Heart right ventricle (tissue), 16 donors: ENCODE measurements at places on chromosomes 11 and 22.

DNA sequence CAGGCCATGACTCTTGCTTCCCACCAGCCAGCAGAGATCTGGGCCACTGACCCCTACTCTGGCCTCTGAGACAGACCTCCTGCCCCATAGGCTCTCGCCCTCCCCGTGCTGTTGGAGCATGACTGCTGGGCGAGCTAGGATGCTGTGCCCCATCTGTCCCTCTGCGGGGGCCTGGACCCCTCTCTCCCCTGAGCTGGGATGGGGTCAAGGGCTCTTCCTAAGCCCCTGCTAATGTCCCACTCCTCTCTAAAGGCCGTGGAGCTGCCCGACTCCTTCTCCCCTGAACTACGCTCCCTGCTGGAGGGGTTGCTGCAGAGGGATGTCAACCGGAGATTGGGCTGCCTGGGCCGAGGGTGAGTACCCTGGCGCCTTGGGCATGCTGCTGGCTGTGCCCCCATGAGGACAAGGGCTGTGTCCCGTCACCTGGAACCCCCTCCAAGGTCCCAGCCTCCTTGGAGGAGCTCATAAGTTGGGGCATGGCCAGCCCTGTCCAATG is 6.2 kb upstream of the ANKRD13D start:
- DNase-seq, result peak; percentile 10

- no peak for DNase-seq
Observed at GRCh38 chr11:65362320-65362931, 7.9 kb downstream of the TIGD3 start.

DNA sequence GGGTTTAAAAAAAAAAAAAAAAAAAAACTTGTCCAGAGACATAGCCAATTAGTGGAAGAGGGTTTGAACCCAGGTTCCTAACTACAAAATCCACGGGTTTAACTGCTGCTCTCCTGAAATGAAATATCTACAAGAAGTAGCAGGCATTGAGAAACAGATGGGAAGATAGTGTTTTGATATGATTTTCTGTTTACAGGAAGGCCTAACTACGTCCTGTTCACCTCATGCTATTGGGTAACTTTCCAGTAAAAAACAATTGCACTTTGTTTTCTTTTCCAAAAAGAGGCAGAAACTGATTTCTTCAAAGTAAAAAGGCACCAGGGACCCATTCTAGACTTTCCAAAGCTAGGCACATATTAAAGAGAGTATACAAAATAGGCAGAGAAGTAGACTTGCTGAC is 5.9 kb upstream of the C11orf91 start:
- no peak for DNase-seq

GRCh38 chr22:24148266-24149197 is 32.8 kb upstream of the SUSD2 start:
- DNase-seq, result no peak

DNA sequence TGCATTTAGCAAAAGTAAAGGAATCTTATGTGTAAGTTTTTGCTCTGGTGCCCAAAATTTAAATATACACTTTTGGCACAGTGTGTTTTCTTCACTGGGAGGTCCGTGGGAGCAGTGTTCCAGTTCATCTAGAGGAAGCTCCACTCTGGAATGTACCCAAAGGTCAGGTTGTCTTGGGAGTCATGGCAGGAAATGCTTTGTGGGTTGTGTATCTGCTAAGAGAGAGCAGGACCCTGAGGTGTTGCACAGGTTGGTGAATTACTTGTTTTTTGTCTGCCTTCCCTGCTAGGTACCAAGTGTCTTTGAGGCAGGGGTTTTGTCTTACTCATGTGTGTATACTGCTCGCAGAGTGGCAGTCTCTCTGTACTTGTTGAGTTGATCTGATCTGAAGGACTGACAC is 37.3 kb downstream of the DIXDC1 start:
- DNase-seq, result no peak

DNA sequence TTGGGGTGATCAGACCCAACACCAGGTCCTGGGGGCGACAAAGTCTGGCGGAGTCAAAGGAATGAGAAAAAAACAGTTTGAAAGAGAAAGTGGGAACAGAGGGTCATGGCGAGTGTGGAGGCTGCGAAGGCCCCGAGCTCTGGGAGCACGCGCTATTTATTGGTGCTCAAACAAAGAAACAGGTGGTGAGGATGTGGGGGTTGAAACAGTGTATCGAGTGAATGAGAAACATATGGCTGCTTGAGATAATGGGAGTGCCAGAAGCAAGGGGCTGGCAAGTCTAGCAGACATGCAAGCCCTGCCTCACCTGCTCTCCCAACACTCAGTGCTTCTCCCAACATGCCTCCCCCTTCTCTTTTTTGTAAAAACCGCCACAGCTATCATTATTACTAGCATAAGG is 7.8 kb upstream of the DUSP18 start:
- DNase-seq, result no peak

- no peak for DNase-seq
Observed at GRCh38 chr11:78878631-78879030, 304.0 kb upstream of the NARS2 start.

DNA sequence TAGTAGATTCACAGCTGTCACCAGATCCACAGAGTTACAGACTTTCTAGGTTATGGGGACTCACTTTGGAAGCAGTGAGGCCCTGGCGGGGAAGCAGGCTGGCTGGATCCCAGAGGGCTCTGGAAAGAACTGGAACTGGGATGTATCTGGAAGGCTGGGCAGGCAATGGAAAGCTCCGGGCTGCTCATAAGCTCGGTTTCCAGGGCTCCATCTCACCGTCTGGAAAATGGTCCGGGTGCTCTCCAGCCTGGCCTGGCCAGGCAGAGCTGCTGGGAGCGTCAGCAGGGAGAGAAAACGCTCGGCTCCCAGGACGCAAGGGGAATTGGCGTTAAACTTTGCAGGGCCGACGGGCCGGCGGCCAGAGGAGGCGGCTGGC is 335 bp upstream of the SEZ6L start:
- no peak for DNase-seq

GRCh38 chr11:79942646-79943045 is 501.8 kb upstream of the TENM4 start:
- no peak for DNase-seq

DNA sequence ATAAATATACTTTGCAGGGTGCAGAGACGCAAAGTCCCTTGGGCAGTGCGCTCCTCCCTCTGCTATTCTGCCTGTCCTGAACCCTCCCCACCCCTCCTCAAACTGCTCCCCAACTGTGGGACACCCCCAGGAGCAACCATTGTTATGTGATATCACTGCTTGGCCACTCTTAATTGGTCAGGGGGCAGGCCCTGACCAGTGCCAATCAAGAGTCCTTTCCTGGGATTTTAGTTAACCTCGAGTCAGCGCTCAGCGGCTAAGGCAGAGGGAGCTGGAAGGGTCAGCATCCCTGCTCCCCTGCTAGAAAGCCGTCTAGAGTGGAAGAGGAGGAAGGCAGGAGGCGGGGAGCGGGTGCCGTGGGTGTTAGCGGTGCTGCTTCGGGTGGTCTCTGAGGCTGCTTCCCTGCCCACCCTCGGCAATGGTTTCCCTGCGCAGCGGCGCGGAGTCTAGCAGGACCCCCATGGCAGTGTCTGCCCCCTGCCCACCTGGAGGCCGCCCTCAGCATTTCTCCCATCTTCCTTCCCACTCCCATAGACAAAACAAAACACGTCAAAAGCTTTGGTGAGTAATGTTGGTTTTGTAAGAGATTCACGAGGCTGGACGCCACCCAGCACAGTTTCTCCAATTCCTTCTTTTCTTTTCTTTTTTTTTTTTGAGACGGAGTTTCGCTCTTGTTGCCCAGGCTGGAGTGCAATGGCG is 38.4 kb upstream of the A4GALT start:
- DNase-seq, result no peak

- no peak for DNase-seq
Observed at GRCh38 chr11:19602891-19603290, 109.7 kb upstream of the NAV2 start.

- no peak for DNase-seq
Observed at GRCh38 chr11:77865805-77866204, 44.9 kb downstream of the AAMDC start.

DNA sequence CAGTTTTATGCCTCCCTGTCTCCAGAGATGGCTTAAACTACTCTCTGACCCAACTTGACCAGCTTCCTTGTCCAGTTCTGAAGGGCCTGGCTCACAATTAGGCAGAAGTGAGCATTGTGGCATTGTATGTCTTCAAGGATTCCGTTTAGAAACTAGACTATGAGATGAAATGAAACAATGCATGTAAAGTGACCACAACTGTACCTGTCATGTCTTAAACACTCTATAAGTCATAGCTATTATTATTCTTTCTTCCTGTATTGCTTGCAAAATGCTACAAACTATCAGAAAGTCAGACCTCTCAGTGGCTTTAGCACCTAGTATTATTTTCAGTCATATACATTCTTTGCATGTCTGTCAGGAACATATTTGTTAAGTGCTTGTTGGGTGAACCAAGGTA is 127.9 kb upstream of the MTMR2 start:
- DNase-seq, result no peak

DNA sequence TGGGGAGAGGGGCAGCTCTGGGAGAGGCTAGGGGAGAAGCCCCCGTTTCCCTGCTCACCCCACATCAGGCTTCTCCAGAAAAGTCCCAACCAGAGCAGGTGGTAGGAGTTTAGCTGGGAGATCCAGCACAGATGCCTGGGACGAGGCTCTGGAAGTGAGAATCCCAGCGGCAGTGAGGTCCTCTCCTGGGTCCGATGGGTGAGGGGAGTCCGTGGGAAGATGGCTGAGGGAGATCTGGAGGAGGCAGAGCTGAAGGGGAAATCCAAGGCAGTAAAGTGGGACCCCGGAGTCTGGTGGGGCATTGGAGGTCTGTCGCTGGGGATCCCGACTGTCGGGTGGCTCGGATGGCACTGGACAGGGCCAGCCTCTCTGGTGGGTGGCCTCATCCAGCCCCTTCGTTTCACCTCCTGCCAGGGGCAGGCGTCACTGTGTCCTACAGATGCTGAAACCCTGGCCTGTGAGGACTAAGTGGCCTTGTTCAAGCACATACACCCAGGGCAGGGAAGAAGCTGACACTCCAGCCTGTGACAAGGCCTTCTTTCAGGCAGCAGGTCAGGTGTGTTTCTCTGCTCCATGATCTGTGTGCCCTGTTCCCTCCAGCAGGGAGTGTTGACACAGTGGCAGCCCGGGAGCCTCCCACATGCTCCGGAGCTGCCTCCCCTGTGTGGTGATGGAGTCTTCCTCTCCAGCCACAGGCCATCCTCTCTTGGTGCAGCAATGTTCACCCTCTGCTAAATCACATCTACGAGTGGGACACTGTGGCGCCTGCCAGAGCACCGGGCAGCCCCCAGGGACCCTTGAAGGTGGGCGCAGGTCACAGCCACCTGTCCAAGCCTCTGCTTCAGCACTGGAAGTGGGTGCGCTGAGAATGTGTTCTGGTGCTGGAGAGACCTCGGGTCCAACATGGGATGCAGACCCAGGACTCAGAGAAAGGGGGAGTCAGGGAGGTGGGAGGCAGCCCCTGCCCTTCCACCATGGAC is 850.8 kb downstream of the BRD1 start:
- DNase-seq, result no peak

DNA sequence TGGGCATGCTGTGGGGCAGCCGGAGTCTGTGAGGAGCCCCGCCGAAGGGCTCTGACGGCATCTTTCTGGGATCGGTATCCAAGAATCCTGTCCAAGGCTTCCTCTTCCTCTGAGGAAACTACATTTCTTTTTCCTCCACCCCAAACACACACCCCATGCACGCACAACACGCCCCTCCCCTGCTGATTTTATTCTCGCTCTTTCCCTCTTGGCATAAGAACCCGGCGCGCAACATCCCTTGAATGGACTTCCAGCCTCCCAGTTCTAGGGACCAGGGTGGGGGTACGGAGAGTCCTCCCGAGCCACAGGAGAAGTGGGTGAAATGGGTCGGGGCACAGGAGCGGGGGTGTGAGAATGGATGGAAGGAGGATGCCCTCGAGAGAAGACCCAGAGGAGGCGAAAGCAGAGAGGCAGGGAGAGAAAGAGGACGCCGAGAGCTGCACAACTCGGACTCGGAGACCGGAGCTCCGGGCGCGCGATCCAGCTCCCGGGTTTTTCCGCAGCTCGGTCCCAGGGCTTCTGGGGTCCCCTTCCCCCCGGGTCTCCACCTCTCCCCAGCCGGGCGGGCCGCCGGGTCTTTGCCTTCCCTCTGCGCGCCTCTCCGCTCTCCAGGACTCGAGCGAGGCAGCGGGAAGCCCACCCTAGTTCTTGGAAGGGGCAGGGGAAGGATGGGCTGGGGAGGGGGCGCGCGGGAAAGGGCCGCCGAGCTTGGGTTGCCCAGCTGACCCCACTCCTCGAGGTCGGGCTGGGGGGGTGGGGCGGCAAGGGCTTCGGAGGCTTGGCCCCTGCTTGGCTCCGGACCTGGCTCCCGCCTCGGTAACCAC is 1.5 kb upstream of the LARGE1 start:
- peak; percentile 62 for DNase-seq

DNA sequence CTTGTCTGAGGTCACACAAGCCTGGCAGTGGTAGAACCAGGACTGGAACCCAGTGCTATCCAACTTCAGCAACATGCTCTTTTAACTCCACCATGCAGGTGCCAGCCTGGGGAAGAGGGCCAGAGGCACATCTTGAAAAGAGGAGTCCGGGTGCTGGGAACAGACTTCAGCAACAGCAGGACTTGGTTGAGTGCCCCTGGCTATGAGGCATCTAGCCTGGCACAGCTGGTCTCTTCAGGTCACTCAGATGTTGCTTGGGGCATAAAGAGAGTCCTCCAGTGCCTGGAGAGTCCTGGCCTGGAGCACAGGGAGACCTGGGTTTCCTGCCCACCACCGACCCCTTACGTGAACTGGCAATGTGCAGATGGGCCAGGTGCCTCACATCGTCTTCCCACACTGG is 5.1 kb upstream of the CLCF1 start:
- DNase-seq, result no peak

DNA sequence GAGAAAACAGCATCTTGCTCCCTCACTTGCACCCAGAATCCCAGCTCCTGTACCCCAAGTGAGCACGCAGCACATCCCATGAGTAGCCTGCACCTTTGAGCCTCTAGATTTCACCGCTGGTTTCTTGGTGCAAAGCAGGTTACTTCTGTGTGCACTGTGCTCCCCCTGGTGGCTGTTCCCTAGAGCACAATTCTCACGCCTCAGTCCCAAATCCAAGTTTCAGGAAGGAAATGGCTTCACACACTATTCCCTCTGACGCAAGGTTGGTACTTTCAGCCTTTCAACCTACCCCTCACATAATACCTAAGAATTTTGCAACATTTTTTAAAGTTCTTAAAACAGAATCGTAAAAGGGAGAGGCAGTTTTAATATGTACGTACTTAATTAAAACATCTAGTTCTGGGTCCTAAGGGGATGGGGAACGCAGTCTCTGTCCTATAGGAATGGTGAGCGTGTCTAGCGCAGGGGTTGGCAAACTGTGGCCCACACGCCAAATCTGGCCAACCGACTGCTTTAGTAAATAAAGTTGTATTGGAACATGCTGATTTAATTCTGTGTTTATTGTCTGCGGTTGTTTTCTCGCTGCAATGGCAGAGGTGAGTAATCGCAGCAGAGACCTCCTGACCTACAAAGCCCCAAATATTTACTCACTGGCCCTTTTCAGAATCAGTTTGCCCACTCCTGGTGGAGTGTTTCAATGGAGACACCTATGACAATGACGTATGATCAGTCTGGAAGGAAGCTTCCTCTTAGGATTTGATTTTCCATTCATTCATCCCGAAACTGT is 27.5 kb downstream of the DHCR7 start:
- no peak for DNase-seq
